ENCODE measurements at places on chromosomes 3 and 15. TPM values are rescaled to one million over a fixed set of nuclear protein-coding genes. Genes with fewer than 3 reads are reported as not detected.

SLC27A2 gene
- under 0.01 TPM for total RNA-seq

A4GNT gene
- not detected for total RNA-seq

SLC22A14 gene
- total RNA-seq: 0.86 TPM

ILDR1 gene
- not detected for total RNA-seq

ALS2CL gene
- 2.6 TPM for total RNA-seq

CPLX3 gene
- not detected for total RNA-seq

QARS1 gene
- total RNA-seq: 215 TPM

HDAC11 gene
- 7.1 TPM for total RNA-seq

DOCK3 gene
- under 0.01 TPM for total RNA-seq

CCDC33 gene
- total RNA-seq: 0.86 TPM

MINAR1 gene
- 2.3 TPM for total RNA-seq

MELTF gene
- total RNA-seq: 5.2 TPM

CLDN18 gene
- not detected for total RNA-seq

SOX14 gene
- not detected for total RNA-seq

NRG4 gene
- total RNA-seq: under 0.01 TPM

KNG1 gene
- not detected for total RNA-seq

GLDN gene
- total RNA-seq: 0.32 TPM

MOBP gene
- total RNA-seq: not detected

CFAP100 gene
- not detected for total RNA-seq

GPR149 gene
- not detected for total RNA-seq

LMAN1L gene
- not detected for total RNA-seq

PLOD2 gene
- total RNA-seq: 154 TPM

CPA3 gene
- total RNA-seq: under 0.01 TPM

EPB42 gene
- not detected for total RNA-seq

VWA5B2 gene
- not detected for total RNA-seq

GOLGA8R gene
- total RNA-seq: 1.3 TPM

SNTN gene
- not detected for total RNA-seq

C3orf22 gene
- total RNA-seq: not detected

CPNE9 gene
- total RNA-seq: not detected

CHL1 gene
- total RNA-seq: not detected

RPN1 gene
- total RNA-seq: 491 TPM

EIF4E3 gene
- total RNA-seq: 0.64 TPM

TMEM212 gene
- not detected for total RNA-seq

NEK10 gene
- 1.9 TPM for total RNA-seq

ACAD9 gene
- 41.6 TPM for total RNA-seq

NEO1 gene
- total RNA-seq: 38.3 TPM

LIPC gene
- 0.86 TPM for total RNA-seq

MYRIP gene
- not detected for total RNA-seq

BCHE gene
- 1.6 TPM for total RNA-seq

PARP16 gene
- 3.0 TPM for total RNA-seq

CTDSPL gene
- 61.7 TPM for total RNA-seq

SPRED1 gene
- total RNA-seq: 55.7 TPM

NR2E3 gene
- 0.97 TPM for total RNA-seq

RGMA gene
- total RNA-seq: not detected

MEGF11 gene
- total RNA-seq: not detected

GP9 gene
- not detected for total RNA-seq

HIGD2B gene
- total RNA-seq: 0.32 TPM

C3orf85 gene
- total RNA-seq: not detected

EPHA3 gene
- total RNA-seq: under 0.01 TPM

LRRC31 gene
- total RNA-seq: not detected

SPINT1 gene
- total RNA-seq: 0.32 TPM

RAD18 gene
- 11.9 TPM for total RNA-seq

All from fibroblast of villous mesenchyme (primary cell).